PC-3 (cell line): ENCODE measurements at places on chromosomes 2 and 18. TPM values are rescaled to one million over a fixed set of nuclear protein-coding genes. Genes with fewer than 3 reads are reported as not detected.

DNA sequence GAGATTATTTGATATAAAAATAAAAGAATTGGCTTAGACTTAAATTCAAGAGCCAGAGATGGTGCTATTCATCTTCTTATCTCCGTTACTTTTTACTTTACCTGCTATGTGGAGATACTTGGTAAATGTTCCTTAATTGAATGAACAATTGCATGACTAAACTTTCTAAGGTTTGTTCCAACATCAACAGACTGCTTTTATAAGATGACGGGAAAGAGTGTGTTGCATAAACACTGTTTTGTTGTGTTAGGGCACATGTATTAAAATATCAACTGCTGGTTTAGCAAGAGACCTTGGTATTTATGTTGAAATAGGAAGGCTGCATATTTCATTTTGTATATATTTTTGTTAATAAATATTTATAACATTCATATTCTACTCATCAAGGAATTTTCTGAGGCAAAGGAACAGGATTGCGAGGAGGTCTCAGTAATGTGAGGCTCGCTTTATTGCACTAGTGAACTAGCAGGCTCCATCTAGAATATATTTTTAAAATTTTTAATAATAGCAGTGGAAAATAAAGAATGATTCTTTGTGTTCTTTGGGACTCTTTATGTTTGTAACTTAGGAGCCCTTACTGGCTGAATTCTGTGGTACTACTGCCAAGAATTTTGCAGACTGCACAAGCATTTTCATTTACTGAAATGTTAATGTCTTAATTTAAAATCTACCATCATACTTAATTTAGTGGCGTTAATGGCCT lies 10.7 kb upstream of the NFE2L2 start:
- no peaks in the 10 kb centered on the region for H3K36me3 ChIP-seq
- H3K27ac ChIP-seq, result no peak overlapping the region

GRCh38 chr2:181281206-181281832 lies 175.9 kb upstream of the ITGA4 start:
- no peak overlapping the region for H3K27ac ChIP-seq
- no peaks in the 10 kb centered on the region for H3K36me3 ChIP-seq
- no peak overlapping the region for H3K4me3 ChIP-seq
- no peak for DNase-seq
- H3K4me1 ChIP-seq, result no peaks in the 10 kb centered on the region
- no peaks in the 10 kb centered on the region for H3K27me3 ChIP-seq

DNA sequence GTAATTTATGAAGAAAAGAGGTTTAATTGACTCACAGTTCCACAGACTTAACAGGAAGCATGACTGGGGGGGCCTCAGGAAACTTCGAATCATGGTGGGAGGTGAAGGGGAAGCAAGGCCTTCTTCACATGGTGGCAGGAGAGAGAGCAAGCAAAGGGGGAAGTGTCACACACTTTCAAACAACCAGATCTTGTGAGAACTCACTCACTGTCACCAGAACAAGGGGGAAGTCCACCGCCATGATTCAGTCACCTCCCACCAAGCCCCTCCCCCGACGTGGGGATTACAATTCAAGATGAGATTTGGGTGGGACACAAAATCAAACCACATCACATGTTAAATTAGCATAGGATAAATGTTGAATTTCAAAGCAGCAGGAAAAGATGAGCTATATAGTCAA lies 56.2 kb downstream of the STRADB start:
- H3K36me3 ChIP-seq, result no peaks in the 10 kb centered on the region
- no peaks in the 10 kb centered on the region for H3K4me1 ChIP-seq
- DNase-seq, result no peak
- no peak overlapping the region for H3K27ac ChIP-seq

DNA sequence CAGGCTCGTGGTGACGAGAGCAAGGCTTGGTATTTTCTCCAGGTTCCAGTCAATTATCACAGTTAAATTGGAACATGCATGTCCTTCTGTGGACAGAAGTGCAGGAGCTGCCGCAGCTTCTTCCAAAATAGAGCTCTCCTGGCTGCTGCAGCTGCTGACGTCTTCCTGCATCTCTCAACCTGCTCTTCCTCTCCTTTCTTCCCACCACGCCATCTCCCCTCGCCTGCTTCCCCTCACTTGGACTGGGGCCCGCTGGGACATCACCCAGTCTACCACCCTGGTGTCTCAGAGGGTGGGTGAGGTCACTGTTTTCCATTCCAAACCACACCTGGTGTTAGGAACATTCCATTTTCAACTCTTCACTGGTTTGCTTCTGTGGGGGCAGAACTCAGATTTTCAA lies 41.4 kb downstream of the SPP2 start:
- DNase-seq, result no peak
- peak overlapping the region; percentile 43 for H3K27ac ChIP-seq
- H3K27me3 ChIP-seq, result no peaks in the 10 kb centered on the region
- peaks cover 17% of the 10 kb centered on the region for H3K4me1 ChIP-seq
- no peaks in the 10 kb centered on the region for H3K36me3 ChIP-seq
- H3K4me3 ChIP-seq, result no peak overlapping the region; the same call in 1 of the 2 replicates

DNA sequence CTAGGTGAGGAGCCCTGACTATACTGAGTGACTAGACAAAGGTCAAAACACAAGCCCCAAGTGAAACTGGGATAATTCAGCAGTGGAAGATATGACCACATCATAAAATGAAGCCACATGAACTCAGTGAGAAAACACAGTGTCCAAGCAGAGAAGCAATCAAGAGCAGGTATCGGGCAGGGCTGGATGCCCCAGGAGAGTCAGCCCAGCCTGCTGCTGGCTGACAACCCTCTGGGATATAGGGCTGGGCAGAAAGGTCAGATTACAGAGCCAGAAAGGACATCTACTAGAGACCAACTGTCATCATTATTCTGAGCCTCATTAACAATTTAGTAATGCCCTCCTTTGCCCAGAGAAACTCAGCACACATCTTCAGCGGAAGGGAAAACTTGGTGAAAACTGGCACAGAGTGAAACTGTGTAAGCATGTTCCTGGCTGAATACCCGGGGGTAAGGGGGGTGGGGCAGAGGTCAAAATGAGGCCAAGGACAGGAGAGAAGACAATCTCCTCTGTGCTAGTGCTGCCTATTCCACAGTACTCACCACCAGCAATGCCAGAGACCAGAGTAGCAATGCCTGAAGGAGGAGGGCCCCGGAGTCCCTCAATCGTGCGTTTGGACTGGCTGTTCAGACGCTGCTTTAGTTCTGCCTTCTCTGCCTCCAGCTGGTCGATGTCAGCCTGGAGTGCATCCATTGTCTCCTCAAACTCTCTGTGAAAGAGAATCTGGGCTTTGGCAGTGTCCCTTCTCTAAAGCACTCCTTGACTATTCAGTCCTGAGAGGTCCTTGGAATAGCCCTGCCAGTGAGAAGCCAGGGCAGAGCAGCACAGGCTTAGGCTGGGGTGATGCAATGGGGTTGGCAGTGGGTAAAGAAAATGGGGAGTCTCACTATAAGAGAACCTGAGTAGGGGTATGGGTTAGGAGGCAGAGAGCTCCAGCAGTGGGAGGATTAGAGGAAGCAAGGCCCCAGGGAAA lies 15.3 kb downstream of the DCTN1 start:
- H3K4me3 ChIP-seq, result no peak overlapping the region
- DNase-seq, result no peak
- H3K27me3 ChIP-seq, result no peaks in the 10 kb centered on the region
- H3K27ac ChIP-seq, result no peak overlapping the region
- no peaks in the 10 kb centered on the region for H3K4me1 ChIP-seq
- H3K36me3 ChIP-seq, result peaks cover 35% of the 10 kb centered on the region; the same call in 1 of the 2 replicates

DNA sequence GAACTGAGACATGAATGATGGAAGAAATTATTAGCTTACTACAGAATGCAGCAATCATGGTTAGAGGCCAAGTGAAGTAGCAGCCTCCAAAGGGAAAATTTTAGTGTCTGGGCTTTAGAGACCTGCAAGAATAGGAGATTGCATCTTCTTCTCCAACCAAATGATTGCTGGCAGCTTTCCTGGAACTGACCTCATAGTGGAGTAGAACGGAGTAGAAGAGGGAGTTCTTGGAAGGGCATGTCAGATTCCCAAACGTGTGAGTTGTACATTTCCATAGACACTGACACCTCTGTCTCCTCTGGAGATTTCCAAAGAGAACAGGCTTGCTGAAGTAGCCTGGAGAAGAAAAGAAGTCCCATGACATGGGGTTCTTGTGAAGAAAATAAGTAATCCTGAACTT lies 169.8 kb upstream of the ERBB4 start:
- H3K27ac ChIP-seq, result no peak overlapping the region
- H3K4me3 ChIP-seq, result no peak overlapping the region
- no peak for DNase-seq

GRCh38 chr18:49227001-49227380 lies 233.5 kb downstream of the DYM start:
- H3K36me3 ChIP-seq, result no peaks in the 10 kb centered on the region
- no peaks in the 10 kb centered on the region for H3K27me3 ChIP-seq
- no peak for DNase-seq

- no peaks in the 10 kb centered on the region for H3K4me1 ChIP-seq
- no peaks in the 10 kb centered on the region for H3K36me3 ChIP-seq
- no peak overlapping the region for H3K27ac ChIP-seq
- no peak for DNase-seq
- no peak overlapping the region for H3K4me3 ChIP-seq
- no peaks in the 10 kb centered on the region for H3K27me3 ChIP-seq
These were observed 94.6 kb upstream of the ANKRD30BL start for GRCh38 chr2:132256251-132256902.

DNA sequence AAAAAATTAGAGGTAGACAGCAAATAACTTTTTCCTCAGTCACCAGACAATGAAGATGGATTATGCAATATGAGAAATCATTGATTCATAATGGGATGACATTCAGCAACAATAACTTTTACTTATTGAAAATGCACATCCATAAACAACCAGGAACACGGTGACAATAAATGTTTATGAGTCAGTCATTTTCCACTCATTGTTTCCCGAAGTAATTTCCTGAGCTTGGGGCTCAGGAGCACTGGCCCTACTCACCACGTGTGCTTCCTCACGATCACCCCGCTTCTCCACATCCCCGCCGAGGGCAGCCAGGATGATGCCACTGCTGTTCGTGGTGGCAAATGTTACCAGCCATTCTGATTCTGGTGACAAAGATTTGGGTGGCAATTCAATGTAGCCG lies 156.3 kb downstream of the LAMA1 start:
- peaks cover 17% of the 10 kb centered on the region for H3K4me1 ChIP-seq

DNA sequence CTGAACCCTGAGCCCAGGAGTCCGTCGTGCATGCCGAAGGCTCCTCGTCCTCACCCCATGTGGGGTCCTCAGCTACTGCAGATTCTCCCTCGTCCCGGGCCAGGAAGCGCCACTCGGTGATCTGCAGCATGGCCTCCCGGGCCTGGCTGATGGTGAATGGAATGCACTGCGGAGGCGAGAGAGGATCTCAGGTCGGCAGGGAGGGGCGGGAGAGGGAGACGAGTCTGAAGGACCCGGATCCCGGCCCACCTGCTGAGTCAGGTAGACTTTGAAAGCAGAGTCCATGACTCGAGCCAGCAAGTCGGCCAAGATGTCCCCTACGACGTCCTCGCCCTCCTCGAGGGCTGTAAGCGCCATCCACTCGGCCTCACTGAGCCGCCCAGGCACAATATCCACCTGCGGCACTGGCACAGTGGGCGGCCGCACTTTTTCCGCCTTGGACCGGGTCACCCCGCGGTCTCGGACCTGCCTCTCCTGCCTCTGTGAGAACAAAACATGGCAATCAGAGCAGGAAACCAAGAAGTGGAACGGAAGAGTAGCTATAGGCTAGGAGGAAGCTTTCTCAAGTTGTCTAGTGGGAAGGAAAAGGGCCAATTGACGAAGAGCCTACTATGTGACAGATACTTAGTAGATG lies 5.5 kb downstream of the C2orf81 start:
- H3K4me3 ChIP-seq, result no peak overlapping the region
- no peaks in the 10 kb centered on the region for H3K27me3 ChIP-seq

GRCh38 chr2:222813177-222813843 lies 47.5 kb upstream of the ACSL3 start:
- H3K4me3 ChIP-seq, result no peak overlapping the region
- H3K27ac ChIP-seq, result 0 out of 2 replicates have a peak overlapping the region, but pooled peaks have one; percentile 10
- H3K36me3 ChIP-seq, result no peaks in the 10 kb centered on the region
- H3K27me3 ChIP-seq, result no peaks in the 10 kb centered on the region

DNA sequence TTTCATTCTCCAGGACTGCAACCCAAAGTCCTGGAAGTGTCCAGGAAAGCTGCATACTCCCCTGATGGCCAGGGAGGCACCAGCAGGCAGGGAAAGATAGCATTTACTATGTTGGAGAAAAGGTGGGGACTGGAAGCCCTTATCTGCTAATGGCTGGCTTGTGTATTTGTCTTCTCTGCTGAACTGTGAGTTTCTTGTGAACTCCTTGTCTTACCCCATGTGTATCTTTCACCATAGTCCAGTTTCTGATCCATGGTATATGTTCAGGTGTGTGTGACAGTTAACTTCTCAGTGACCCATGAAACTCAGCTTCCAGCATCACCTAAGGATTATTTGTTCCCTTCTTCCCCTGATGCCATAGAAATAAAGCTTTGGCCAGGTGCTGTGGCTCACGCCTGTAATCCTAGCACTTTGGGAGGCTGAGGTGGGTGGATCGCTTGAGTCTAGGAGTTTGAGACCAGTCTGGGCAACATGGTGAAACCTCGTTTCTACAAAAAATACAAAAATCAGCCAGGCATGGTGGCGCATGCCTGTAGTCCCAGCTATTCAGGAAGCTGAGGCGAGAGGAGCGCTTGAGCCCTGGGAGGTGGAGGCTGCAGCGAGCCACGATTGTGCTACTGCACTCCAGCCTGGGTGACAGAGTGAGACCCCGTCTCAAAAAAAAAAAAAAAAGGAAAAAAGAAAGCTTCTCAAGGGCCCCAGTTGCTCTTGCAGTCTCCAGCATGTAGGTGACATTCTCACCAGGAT lies 112.8 kb upstream of the MAP4K3 start:
- H3K4me1 ChIP-seq, result peaks cover 30% of the 10 kb centered on the region
- no peak overlapping the region for H3K4me3 ChIP-seq
- no peaks in the 10 kb centered on the region for H3K27me3 ChIP-seq
- no peak for DNase-seq
- H3K36me3 ChIP-seq, result no peaks in the 10 kb centered on the region
- H3K27ac ChIP-seq, result peak overlapping the region; percentile 57

GRCh38 chr2:74743039-74743438 lies 89.0 kb downstream of the SEMA4F start:
- H3K36me3 ChIP-seq, result no peaks in the 10 kb centered on the region
- H3K27me3 ChIP-seq, result no peaks in the 10 kb centered on the region
- no peak overlapping the region for H3K27ac ChIP-seq
- no peak for DNase-seq
- H3K4me3 ChIP-seq, result no peak overlapping the region
- peaks cover 39% of the 10 kb centered on the region for H3K4me1 ChIP-seq

DNA sequence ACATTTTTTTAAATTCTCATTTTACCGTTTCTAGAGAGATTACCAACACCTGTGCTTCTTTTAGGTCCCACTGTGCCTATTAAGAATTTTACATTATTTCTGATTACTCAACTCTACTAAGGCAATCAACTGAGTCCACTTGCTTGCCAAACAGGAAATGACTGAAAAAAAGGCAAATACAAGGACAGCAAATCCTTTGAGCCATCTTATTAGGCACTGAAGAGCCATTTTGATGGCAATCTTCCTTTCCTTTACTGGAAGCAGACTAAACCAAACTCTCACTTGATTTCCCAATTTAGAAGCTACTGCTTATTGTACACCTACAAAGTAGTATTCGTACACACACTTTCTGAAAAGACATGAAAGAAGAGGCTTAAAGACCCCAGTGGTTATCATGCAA lies 121.4 kb upstream of the COL3A1 start:
- H3K27ac ChIP-seq, result no peak overlapping the region
- H3K36me3 ChIP-seq, result no peaks in the 10 kb centered on the region
- no peak overlapping the region for H3K4me3 ChIP-seq
- H3K4me1 ChIP-seq, result no peaks in the 10 kb centered on the region

The CFAP53 gene
- not detected in 2 replicates for total RNA-seq

The DCDC2C gene
- total RNA-seq, result not detected in 2 replicates

The UCN gene
- total RNA-seq, result 0.52 and 3.6 TPM in 2 replicates

The SH3BP4 gene
- 35.2 and 47.3 TPM in 2 replicates for total RNA-seq

The PELI1 gene
- 5.6 and 10.4 TPM in 2 replicates for total RNA-seq

The EVA1A gene
- total RNA-seq, result 48.9 and 70.8 TPM in 2 replicates

The REG3G gene
- not detected in 2 replicates for total RNA-seq
